Activated naive CD4-positive, alpha-beta T cell treated with anti-CD3 and anti-CD28 coated beads, Interleukin-2, amount 50 U/mL, for 72 hours (primary cell): ENCODE measurements at places on chromosomes 6 and 20.

DNA sequence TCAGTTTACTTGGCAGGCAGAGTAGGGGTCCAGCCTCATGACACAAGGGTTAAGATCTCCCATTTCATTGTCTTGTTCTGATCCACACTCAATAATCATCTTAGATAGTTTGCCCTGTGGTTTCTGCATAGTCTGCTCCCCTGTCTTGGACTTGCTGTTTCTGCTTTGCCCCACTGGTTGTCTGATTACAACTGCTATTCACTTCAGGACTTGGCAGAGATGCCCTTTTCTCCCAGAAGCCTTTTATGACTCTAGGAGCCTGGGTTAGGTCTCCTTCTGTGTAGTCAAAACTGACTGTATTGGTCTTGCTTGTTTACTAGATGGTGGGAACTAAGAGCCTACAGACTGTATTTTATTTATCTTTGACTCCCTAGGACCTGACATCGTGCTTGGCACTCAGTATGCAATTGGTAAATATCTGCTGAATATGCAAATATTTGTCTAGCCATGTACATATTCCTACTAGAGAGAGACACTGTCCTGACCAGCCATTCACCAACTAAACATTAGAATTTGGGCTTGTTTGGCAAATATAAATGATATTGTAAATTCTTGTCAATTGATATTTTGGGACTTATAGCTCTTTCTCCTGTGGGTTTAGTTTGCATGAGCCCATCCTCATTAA lies 165.9 kb upstream of the KCNK16 start:
- no peak for DNase-seq

- no peak for DNase-seq
Observed at GRCh38 chr6:120378582-120379220, 955.6 kb downstream of the TBC1D32 start.

DNA sequence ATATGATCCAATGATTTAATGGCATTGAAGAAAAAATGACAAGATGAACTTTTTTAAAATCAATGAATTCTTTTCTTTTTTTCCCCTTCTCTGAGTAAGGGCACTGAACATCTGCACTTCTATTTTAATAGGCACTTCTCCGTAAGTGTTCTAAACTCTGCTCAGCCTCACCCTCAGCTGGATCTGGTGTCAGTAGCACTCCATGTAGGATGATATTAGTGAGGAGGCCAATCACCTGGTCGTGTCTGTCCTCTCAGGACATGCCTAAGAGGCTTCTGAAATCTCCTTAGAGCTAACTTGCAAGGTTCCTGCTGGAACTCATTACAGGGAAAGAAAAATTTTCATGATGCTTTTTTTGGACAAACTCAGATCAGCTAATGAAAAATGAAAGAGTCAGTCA lies 148.6 kb upstream of the MLIP start:
- DNase-seq = no peak

- DNase-seq = no peak
Observed at GRCh38 chr6:38091613-38092012, 272.1 kb downstream of the ZFAND3 start.

- peak; percentile 75 for DNase-seq
Observed at GRCh38 chr20:2872459-2873009, 747 bp upstream of the PTPRA start.

- no peak for DNase-seq
Observed at GRCh38 chr6:130407032-130407431, 41.2 kb downstream of the TMEM200A start.

DNA sequence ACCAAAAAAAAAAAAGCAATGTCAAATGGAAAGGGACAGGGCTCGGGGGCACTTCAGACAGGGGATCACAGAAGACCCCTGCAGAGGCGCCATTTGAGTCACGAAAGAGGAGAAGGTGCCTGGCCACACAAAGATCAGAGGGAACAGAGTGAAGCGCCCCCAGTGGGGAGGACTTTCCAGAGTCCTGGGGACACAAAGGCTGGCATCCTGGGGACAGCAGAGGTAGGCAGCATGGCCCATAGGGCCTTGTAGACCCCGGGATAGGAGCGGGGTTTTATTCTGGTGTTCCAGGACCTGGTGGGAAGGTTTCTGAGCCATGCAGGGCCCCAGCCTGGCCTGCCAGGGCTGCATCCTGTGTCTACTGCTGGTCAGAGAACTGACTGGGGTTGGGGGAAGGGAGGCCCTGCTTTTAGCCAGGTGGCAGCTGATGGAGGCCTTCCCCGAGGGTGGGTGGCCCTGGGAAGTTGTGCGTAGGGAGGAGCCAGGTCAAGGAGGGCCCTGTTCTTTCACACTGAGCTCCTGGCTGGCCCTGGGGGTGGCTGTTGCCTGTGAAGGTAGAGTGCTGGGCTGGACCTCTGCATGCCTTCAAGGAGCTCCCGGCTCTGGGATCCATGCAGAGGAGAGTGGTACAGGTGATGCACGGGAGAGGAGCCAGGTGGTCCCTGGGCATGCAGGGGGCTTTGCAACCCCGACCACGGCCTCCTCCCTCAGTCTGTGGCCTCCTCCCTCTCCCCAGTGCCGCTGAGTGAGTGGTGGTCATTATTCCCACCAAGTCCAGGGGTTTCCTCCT lies 117.9 kb downstream of the CDH4 start:
- no peak for DNase-seq

GRCh38 chr6:43475516-43475915 lies 1.9 kb upstream of the TJAP1 start:
- DNase-seq = no peak

- DNase-seq = no peak
Observed at GRCh38 chr6:70131528-70131927, 171.4 kb downstream of the COL9A1 start.

DNA sequence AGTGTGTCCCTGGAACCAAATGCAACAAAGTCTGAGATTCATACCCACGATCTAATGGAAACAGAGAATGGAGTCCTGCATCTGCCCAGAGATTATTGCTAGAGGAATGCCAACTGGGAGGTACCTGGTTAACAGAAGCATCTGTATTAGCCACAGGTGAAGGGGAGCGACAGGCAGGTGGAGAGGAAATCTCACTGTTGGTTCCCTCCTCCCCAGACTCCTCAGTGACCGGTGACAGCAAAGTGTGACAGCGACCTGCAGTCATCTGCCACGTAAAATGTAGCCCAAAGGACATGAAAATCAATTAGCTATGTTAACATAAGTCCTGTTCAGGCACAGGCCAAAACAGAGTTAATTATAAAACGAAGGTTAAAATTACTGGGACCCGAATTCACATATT lies 336.6 kb downstream of the SYNE1 start:
- DNase-seq = no peak

GRCh38 chr6:144289006-144289405 lies 3.9 kb downstream of the UTRN start:
- DNase-seq = no peak

- DNase-seq = peak; percentile 82
Observed at GRCh38 chr6:142913511-142914047, 31.4 kb downstream of the HIVEP2 start.

DNA sequence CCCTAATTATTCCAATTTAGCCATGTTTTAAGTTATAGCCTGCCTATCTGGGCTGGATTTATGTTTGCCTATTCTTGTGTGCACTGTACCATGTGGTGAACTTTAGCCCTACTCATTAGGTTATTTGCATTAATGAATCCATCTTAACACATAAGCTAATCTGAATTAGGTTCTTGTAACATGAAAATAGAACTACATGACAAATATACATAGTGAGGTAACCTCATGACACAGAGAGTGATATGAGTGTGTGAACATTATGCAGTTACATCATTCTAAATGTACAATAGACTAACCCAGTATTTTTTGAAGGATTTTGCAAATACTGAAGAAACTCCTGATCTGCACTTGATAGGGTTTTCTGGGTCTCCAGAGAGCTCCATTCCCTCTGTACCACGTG lies 733.7 kb upstream of the CITED2 start:
- DNase-seq = no peak

DNA sequence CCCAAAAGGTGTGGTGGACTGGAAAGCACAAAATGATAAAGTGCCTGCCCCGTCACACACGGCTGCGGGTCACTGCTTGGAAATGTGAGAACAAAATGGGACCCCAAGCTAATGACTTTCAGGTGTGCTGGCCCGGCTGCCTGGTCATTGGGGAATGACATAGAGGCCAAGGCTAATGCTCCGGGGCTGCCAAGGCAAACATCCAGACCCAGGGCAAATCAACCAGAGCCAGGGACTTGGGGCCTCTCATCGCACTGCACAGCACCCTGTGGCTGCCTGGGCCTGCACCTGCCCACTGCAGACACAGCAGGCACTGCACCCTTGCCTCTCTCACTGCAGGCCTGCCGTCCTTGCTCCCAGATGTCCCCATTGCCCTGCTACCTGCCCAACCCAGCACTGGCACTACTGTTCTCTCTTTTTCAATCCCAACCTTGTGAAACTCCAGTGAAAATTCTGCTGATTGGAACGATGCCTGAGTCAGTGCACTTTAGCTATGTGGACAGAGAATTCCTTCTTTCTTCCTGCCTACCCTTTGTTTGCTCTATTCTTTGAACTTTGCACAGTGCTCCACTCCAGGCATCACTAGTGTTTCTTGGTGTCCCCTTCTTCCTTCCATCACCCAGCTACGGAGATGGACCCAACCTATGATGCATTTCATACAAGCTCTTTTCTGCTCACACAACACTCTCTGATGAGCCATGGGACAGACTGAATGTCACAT lies 849.5 kb downstream of the MAFB start:
- no peak for DNase-seq

- DNase-seq = no peak
Observed at GRCh38 chr20:36094497-36094896, 60.0 kb upstream of the EPB41L1 start.
